ENCODE measurements at places on chromosomes 5 and 9.

DNA sequence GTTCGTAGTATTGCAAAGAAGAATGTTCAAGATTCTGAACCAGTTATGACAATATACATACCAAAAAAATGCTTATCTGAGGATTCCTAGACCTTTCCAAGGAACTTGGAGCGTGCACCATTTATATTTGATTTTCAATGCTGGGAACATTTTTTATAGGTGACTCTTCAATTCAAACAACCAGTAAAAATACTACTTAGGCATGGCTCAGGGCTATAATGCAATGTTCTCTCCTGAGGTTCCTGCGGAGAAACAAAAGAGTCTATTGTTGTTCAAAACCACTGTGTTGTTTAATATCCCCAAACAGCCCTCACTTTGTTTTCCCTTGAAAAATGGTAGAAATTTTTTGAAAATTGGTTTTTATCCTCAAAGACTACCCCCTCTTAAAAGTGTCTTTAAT is 335.7 kb upstream of the IZUMO3 start:
- DNase-seq: no peak

DNA sequence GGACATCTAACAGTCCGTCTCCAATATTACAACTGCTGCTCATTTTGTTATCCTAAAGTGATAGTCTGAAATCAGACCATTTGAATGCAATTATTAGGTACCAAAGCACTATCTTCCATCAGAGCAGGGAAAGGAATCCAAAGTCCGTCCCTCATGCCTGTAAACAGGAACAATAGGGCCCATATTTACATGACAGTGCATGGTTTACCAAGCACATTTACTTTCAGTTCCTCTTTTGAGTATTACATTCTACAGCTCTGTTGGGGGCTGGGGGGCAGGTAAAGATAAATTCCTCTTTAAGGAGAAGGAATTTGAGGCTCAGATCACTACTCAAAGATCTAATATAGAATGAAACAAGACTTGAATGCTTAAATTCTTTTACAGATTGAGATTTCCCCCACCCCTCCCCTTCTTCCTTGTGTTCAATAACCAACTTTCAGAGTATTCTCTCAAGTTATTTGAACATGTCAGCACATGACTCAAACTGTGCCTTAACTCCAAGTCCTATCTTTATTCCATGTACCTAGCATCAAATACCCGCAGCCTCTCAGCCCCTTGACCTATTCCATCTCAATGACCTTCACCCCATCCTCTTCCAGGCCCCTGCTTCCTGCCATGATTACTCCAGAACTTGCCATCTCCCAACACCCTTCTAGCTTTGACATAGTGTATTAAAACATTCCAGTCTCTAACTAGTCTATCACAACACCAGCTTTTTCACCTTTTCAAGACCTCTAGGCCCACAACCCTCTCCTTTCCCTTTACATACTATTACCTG is 71.0 kb downstream of the BRINP1 start:
- no peak for DNase-seq

- DNase-seq: no peak
These were observed 30.0 kb downstream of the GFPT2 start for GRCh38 chr5:180323160-180323559.

DNA sequence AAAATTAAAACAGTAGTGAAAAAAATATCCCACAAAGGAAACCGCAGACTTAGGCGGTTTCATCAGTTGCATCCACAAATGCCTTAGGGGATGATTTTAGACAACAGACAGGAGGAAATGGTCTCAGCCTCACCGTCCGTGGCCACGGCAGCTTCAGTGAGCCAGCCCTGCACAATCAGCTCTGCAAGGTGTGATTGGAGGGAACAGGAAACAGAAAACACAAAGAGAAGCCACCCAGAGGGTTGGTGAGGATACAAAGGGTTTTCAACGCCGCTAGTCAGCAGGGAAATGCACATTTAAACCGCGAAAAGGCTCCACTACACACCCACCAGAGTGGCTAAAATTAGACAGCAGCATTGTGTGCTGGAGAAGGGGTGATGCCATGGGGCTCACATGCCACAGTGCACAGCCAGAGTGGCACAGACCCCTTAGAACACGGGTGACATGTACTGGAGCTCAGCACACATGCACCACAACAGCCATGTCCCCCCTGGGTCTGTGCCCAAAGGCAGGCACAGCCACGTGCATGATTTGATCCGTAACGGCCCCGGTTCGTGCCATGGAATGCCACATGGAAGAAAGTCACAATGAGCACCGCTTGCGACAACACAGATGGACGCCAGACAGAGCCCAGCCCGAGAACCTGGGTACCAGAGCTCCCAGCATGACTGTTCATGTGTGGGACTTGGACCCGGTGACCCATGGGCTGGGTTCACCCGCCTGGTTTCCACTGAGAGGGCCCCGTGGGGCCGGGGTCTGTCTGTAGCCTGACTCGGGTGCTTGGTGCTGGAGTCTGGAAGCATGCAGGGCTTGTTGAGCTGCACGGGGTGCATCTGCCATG is 18.3 kb upstream of the TERT start:
- no peak for DNase-seq

- DNase-seq: no peak
These were observed 663.4 kb downstream of the PTPRD start for GRCh38 chr9:9949368-9949767.

- peak; percentile 15 for DNase-seq
These were observed 416.9 kb downstream of the MRPS30 start for GRCh38 chr5:45225571-45226031.

DNA sequence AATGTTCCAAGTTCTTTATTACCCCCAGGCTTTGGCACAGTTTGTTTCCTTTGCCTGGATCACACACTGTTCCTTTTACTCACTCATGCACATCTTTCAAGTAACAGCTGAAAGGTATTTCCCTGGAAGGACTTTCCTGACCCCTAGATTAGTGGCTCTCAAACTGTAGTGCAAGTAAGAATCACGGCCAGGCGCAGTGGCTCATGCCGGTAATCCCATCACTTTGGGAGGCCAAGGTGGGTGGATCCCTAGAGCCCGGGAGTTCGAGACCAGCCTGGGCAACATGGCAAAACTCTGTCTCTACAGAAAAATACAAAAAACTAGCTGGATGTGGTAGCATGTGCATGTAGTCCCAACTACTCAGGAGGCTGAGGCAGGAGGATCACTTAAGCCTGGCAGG is 19.1 kb upstream of the DELE1 start:
- no peak for DNase-seq

DNA sequence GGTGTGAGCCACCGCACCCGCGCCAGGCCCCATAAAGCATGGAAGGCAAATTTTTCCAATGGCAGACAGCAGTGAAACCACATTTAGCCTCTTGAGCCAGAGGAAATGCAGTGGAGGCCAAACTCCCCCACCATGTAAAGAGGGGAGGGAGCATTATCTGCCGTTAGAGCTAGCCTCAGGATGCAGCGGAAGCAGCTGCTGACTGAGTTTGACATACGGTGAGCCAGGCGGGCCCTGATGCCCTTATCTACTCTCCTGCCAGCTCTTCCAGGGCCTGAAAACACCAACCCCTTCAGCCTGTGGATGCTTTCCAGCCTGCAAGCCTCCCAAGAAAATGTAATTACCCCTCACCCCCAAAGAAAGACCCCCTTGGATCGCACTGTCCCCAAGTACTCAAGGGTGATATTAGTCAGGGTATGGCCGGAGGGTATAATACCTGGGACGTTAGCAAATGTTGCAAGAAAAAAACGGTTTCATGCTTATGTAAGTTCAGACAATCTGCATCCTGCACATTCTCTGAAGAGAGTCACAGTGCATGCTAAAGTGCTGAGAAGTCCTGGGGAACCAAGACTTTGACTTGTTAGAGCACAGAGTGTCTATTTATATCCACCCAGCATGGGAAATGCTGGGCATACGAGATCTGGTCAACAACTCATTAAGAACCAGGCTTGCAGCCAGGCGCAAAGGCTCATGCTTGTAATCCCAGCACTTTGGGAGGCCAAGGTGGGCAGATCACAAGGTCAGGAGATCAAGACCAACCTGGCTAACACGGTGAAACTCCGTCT is 11.3 kb upstream of the GGTA1 start:
- no peak for DNase-seq

- no peak for DNase-seq
These were observed 42.7 kb upstream of the ANGPTL2 start for GRCh38 chr9:127165116-127165515.

- no peak for DNase-seq
These were observed 1816.1 kb upstream of the C9orf72 start for GRCh38 chr9:29389421-29389820.

DNA sequence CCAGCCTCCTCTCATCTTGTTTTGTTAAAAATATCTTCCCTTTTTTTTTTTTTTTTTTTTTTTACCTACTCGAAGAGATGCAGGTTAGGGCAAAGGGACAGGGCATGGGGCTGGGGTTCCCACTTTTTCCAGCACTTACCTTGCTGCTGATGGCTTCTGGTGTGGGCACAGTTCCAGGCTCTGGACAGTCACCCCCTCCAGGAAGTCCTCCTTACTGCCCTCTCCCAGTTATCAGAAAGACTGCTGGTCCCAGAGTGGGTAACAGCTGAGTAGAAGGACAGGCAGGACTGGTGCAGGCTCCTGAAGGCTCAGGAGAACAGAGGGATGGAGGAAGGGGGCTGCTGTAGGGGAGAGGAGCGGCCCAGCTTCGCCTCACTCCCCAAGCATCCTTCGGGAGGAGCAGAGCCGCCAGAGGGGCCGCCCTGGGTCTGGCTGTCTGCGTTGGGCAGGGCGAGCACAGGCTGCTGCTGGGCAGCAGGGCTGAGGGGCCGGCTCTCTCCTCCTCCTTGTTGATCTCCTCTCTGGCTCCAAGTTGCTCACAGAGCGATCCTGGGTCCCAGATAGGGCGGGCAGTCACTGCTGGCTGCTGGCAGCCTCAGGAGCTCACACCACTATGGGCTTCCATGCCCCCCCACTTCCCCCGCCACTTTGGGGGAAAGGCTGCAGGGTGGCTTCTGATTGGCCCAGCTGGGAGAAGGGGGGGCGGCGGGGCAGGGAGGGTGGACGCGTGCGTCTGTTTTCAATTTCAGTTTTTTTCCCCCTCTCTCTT is at the start of gene PDGFRB:
PDGFRB (minus strand) TSS at position 588 of the 769 bp plus-strand sequence. CDS start 18,798 bp downstream, outside the sequence.
- peak; percentile 47 for DNase-seq

DNA sequence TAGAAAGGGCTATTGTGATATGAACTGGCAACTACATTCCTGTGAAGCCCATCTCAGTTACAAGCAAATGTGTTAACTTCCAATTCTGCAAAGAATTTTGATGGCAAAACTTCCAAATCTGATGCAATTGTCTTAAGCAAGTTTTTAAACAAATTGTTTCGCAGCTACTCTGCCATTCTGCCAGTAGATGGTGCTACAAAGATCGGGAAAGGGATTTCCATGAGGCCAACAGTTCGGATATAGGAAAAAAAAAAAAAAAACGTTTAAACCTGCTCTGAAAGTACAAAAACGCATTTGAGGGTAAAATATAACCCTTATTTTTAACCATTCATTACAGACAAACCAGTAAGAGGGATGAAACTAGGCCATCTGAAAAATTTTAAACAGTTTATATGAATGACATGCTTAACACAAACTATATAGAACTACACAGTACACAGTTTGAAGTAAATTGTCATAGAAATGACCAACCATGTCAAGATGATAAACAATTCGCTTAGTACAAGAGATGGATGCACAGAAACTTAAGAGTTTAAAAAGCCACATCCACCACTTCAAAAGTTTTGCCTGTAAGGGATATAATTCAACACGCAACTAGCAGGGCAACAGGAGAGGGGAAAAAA is 2.2 kb downstream of the HNRNPA0 start:
- peak; percentile 43 for DNase-seq

- DNase-seq: no peak
These were observed 1.3 kb downstream of the ACER2 start for GRCh38 chr9:19410195-19410503.

DNA sequence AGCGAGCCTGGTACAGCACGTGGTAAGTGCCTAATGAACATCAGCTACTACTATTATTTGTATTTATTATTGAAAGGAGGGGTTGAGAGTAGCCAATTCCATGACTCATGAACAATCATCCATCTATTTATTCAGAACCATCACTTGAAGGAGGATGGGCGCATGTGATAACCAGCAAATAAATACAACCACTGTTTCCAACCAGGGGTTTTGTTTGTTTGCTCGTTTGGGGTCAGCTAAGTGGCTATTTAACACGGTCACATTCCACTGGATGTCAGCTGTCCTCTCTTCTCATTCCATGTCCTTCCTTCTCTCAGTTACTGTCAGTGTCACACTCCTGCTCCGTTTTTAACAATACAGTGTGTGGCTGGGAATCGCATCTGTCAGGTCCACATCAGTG is 8.6 kb downstream of the RAPGEF1 start:
- no peak for DNase-seq

DNA sequence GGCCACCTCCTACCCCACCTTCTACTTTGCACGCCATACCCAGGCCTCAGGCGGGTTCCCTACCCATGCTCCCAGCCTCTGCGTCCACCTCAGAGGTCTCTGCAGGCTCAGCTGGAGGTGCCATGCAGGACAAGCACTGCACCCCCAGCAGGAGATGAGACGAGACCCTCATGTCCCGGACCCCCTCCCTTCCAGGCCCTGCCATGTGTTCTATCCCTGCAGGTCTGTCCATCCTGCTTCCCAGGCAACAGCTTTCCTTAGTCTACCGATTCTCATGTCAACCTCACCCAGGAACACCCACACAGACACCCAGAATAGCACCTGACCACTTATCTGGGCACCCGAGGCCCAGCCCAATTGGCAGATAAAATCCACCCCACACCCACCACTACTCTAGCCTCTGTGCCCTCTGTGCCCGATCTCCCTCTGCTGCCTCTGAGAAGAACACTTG is 52.1 kb downstream of the SEMA4D start:
- DNase-seq: no peak

- no peak for DNase-seq
These were observed 61.0 kb downstream of the IPPK start for GRCh38 chr9:92608909-92609445.

- no peak for DNase-seq
These were observed 54.9 kb upstream of the DAB2IP start for GRCh38 chr9:121596515-121596914.

DNA sequence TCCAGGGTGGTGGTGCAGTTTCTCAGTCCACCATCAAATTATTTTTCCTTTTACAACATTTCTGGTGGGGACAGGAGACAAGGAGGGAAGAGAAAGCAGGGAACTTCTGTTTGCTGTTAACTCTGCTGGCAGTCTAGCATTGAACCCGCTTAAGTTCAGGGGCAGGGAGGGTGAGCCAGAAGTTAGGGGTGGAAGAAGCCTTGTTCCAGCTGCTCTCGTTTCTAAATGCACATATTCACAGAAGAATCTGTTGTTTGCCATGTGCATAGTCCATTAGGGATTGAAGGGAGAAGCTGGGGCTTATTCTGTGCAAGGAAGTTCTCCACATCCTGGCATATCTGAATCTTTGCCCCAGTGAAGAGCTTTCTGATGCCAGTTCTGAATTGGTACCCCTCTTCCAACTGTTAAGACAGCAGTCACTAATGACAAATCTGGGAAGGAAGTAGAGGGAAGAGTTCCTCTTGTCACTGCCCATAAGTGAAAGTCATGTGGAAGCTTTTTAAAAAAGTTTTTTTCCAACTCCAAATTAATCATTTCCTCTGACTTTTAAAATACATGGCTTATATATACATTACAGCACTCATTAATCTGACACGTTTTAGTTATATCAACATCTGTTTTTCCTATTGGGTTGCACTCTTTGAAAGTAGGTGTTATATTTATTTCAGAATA is 32.6 kb upstream of the ACOT12 start:
- DNase-seq: no peak

GRCh38 chr9:130467316-130467715 is 22.6 kb downstream of the ASS1 start:
- DNase-seq: peak; percentile 90

GRCh38 chr5:167128581-167128980 is 1162.9 kb upstream of the WWC1 start:
- DNase-seq: no peak

Measured in D341Med (cell line).